ENCODE measurements at places on chromosomes 16 and 17.

DNA sequence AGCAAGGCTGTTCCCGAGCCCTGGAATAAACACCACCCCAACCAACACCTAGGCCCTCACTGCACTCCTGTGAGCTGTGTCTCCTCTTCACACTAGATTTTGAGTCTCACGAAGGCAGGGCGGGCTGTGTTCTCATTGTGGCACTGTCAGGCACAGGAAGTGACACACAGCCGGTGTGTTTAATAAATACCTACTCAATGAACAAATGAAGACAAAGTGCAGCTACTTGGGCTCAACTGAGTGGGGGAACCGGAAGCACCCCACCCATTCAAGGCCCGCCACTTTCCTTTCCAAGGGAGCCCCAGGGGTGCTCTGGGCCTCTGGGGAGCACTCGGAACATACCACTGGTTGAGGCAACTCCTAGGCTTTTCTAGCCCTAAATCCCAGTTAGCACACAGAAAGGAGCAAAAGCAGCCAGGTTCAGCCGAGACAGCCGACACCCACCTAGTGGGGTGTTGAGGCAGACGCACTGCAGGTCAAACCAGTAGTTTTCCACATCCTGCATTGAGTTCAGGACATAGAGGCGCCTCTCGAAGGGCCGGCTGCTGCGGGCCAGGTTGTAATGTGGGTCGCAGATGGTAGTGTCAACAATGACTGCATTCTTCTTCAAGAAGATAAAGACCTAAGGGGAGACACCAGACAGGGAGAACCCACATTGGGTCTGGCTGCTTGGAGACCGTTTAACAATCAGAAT lies 57.7 kb downstream of the GTF3C1 start:
- no peak for DNase-seq

DNA sequence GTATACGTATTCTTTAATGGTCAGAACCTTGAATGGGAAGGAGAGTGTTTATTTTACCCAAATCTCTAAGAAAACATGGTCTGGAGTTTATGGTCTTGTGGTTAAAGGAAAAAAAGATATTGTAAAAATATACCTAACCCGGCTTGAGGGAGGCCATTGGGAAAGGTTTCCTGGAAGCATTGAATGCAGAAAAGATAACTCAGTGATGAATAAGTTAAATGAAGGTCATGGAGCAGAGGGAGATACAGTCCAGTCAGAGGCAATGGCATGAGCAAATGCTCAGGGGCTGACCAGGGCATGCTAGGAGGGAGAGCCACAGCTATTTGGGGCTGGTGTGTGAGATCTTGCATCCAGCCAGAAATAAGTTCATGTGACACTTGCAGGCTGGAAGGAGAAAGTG lies 430.4 kb upstream of the CDH5 start:
- DNase-seq = no peak

DNA sequence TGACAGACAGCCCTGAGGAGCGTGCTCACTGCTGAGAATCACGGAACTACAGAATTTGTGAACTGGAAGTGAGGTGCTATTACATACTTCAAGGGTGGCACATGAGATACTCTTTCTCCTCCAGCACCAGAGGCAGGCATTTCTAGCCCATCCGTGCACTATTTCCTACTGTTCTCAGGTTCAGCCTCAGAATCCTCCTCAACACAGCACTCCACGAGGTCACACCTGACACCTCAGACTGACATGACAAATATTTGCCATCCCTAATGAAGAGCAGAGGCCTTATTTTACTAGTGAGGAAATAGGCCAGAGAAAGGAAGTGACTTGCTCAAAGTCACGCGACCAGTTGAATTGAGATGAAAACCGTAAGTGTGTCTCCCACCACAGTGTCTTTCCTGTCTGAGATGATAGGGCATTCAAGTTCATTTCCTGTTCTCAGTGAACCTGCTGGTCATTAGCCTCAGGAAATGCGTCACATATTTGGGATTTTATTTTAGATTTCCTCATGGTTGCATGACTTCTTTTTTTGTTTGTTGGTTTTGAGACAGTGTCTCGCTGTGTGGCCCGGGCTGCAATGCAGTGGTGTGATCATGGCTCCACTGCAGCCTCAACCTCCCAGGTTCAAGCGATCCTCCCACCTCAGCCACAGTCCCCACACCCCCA lies 23.6 kb downstream of the SEZ6 start:
- DNase-seq = peak; percentile 27

DNA sequence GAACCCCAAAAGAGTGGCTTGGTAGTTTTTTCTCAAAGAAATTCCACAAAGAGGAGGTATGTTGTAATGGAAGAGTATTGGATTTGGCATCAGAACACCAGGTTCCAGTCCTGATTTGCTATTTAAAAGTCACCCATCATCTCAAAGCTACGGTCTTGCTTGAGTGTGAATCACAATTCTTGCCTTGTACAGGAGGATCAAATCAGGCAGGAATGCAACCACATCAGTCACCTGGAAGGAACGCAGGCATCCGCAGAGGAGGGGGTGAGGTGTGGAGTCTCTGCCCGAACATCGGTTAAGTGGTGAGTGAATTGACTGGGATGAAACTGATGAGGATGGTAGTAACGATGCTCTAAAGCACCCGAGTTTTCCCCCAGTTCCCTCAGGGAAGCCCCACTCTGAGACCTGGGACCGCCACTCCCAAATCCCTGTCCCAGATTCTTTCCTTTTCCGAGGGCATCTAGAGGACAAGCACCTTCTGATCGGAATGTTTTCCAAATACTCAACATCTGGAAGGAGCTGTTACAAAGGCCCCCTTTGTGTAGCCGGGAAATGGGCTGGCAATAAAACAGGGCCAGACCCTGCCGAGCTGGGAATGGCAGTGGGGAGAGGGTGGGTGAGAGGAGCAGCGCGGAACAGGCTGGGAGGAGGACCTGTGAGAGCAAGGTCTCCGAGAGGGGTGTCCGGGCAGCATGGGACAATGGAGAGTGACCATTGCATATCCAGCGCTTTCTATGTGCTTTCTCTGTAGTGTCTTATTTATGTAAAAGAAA lies 469.6 kb downstream of the SLC39A11 start:
- DNase-seq = no peak

GRCh38 chr17:55416000-55416399 lies 5.6 kb downstream of the MMD start:
- DNase-seq = no peak

All from activated CD4-positive, alpha-beta T cell treated with anti-CD3 and anti-CD28 coated beads, Interleukin-2, amount 50 U/mL, for 48 hours (primary cell).